ENCODE measurements at places on chromosomes 1 and 21.

GRCh38 chr1:183198463-183198862 lies 12.4 kb downstream of the LAMC2 start:
- DNase-seq: peak; percentile 34

DNA sequence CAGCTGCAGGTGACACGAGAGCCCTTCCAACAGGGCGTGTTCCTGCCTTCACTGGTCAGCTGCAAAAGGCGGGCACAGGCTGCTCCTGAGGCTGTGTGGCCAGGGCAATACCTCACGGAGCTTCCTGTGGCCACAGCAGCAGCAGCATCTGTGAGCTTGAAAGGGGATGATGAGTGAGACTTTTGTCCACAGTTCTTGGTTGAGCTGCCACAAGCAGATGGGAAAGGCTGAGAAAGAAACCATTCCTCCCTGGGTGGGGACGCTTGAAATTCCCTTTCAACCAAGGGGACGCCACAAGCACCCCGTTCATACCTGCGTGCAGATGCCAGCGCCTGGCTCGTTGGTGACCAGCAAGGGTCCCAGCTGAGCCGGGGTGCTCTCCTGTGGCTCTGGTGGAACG lies 37.6 kb downstream of the B3GALT5 start:
- DNase-seq: no peak

DNA sequence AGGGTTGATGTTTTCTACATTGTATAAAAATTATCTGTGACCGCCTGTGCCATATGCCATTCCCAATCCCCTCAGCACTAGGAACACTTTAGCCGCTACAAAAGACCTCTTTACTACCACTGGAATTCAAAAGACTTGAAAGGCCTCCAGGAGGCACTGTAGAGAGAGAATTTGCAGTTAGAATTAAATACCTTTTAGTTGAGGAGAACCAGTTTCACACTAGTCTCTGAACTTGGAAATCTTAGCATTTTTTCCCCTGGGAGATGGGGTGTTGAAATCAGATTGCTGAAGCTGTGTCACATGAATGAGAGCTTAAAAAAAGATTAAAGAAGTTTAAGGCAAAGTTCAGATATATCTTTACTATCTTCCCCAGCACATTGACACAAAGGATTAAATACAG lies 291.0 kb downstream of the ADGRL2 start:
- DNase-seq: no peak

GRCh38 chr1:160834945-160835565 lies 27.6 kb downstream of the CD244 start:
- DNase-seq: no peak

DNA sequence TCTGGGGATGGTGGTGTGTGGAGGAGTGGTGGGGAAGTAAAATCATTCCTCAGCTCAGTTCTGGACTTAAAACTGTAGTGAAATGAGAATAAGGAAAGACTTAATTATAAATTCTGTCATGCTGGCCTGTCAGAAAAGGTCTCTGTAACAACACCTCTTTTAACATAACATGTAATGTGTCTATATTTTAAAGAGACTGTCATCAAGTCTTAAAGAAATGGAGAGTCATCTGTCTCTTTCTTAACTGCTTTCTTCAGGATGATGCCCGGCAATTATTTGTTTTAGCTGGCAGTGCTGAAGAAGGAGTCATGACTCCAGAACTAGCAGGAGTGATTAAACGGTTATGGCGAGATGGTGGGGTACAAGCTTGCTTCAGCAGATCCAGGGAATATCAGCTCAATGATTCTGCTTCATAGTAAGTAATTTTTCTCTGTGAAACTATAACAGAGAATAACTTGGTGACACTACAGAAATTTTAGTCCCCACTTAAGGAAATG lies 30.6 kb downstream of the GNAI3 start:
- no peak for DNase-seq
